MCF 10A (cell line): ENCODE measurements at places on chromosomes 12 and 14. TPM values are rescaled to one million over a fixed set of nuclear protein-coding genes. Genes with fewer than 3 reads are reported as not detected.

DNA sequence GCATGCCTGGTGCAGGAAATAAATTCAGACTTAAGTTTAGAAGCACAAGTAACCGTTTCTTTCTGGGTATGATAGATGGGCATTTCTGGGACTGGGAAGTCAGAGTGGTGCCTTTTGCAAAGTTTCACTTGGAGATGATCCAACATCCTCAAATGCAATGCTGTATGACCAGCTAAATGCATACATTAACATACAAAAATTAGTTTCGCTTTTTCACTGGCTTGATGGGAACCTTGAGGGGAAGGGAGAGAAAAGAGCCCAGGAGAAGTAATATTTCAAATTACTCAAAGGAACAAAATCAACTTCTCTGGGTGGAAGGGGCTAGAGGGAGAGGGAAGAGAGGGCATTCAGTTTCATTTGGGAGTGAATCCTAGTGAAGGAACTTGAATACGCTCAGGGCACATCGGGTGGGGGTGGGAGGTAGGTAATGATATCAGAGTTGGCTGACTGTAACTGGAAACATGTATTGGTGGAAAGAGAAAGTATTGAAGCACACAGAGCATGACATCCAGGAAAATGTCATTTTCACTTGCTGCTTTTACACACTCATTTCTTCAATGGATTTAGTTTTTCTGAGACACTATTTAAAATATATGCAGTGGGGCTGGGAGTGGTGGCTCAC, 175.5 kb downstream of the PTPRO start:
- DNase-seq, result no peak

ASB2 gene
- not detected in 2 replicates for total RNA-seq

- DNase-seq, result peak; percentile 73
Measured at GRCh38 chr12:48542300-48542928, 17.0 kb downstream of the OR8S1 start.

SLC6A13 gene
- 0.72 and 1.3 TPM in 2 replicates for total RNA-seq

DNA sequence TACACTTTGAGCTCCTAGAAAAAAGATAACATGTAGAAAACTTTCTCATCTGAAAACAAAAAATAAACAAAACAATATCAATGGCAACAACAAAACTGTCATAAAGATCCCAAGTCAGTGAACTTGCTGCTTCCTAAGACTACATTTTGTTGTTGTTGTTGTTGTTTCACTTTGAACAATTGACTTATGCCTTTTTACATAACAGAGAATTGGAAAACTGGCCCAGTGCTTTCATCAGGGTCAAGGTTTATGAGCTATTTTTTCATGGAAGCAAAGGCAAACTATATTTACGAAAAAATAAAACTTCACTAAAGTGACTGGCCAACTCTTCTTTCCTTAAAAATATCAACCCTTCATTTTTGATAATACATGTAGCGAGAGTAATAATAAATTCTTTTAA, 6.3 kb downstream of the DCN start:
- DNase-seq, result no peak

GRCh38 chr12:63935361-63935760, 90.9 kb downstream of the SRGAP1 start:
- no peak for DNase-seq

GAPDH gene
- 2,995 and 4,097 TPM in 2 replicates for total RNA-seq

DNA sequence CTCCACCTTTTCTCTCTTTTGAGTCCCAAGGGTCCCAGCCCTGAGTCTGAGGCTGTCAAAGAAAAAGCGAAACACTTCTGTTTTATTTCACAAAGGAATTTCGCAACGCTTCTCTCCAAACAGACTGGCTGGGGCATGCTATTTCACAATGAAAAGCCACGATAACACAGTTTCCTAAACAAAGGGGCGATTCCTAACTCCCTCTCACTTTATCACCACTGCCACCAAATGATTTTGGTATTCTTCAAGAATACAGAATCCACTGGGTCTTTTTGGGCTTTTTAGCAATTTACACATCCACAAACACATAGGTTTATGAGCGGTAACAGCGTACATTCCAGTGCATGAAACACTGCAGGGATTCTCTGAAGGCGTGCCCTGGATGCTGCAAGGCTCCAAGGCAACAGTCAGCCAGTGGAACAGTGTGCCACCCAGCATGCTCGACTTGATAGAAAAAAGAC, 161.2 kb downstream of the DAD1 start:
- DNase-seq, result peak; percentile 79

- no peak for DNase-seq
Measured at GRCh38 chr14:66036547-66036946, 449.6 kb upstream of the CCDC196 start.

GRCh38 chr14:102321456-102322422, 2.2 kb downstream of the ZNF839 start:
- no peak for DNase-seq

RIN3 gene
- 14.2 and 19.3 TPM in 2 replicates for total RNA-seq
